CD8-positive, alpha-beta T cell (primary cell): ENCODE measurements at places on chromosomes 12 and 14. TPM values are rescaled to one million over a fixed set of nuclear protein-coding genes. Genes with fewer than 3 reads are reported as not detected.

DNA sequence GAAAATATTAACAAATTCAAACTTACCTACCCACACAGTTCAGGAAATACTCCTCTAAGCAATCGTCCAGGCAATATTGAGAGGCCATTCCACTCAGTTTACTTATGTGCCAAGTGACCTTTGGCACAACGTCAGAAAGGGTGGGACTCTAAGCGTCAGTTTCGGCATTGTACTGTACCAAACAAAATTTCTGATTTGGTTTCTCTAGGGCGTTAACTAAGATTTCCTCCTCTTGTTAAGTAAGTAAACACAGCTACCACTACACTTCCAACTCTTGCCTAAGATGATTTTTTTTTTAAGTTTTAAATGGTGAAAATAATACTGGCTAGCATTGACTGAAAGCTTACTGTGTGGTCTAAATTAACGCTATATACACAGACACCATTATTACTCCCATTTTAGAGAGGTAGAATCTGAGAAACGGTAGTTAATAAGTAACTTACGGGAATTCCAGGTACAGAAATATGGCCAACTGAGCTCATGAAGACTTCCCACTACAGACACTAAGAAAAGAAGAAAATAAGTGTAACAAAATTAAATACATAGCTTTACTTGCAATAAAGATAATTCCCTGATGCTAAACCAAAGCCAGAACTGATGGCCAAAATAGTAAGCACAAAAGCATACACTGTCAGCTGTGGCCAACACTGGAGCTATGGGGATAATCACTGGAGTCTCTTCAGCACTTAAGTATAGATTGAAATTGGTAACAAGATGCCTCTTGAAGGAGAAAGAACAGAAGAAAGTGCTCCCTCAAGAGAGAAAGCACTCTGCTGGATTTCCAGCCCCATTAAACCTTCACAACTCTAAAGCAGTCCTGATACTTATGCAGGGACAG is 76.1 kb downstream of the EPS8 start:
- no peak for DNase-seq

DNA sequence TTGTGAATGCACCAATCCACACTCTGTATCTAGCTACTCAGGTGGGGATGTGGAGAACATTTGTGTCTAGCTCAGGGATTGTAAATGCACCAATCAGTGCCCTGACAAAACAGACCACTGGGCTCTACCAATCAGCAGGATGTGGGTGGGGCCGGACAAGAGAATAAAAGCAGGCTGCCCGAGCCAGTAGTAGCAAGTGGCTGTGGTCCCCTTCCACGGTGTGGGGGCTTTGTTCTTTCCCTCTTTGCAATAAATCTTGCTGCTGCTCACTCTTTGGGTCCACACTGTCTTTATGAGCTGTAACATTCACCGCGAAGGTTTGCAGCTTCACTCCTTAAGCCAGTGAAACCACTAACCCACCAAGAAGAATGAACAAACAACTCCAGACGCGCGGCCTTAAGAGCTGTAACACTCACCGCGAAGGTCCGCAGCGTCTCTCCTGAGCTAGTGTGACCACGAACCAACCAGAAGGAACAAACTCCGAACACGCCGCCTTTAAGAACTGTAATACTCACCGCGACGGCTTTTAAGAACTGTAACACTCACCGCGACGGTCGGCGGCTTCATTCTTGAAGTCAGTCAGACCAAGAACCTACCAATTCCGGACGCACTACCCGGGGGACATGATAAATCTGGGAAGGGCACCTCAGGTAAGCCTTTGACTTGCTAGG is 4.6 kb upstream of the LDHB start:
- DNase-seq = no peak

- DNase-seq = no peak
Observed at GRCh38 chr14:60856111-60856510, 121.5 kb downstream of the MNAT1 start.

DNA sequence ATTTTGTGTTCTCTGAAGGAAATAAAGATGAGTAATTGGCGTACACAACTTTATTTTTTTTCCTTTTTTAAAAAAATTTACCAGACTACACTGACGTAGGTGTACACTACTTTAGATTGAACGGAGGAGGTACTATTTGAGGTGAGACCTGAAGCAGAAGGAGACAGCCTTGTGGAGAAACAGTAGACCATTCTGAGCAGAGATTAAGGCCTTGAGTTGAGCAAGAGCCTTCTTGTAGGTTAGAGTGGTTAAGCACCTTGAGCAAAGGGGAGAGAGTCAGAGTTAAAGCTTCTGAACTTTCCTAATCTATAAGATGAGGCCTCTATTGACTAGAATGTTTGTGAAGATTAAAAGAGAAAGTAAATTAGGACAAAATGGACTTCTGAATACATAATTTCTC is 2.5 kb downstream of the LEMD3 start:
- no peak for DNase-seq

Gene TRMT5
- 1.8 TPM for total RNA-seq

Gene CCDC38
- not detected for total RNA-seq
